LNCaP clone FGC (cell line): ENCODE measurements at places on chromosomes 5 and 9.

DNA sequence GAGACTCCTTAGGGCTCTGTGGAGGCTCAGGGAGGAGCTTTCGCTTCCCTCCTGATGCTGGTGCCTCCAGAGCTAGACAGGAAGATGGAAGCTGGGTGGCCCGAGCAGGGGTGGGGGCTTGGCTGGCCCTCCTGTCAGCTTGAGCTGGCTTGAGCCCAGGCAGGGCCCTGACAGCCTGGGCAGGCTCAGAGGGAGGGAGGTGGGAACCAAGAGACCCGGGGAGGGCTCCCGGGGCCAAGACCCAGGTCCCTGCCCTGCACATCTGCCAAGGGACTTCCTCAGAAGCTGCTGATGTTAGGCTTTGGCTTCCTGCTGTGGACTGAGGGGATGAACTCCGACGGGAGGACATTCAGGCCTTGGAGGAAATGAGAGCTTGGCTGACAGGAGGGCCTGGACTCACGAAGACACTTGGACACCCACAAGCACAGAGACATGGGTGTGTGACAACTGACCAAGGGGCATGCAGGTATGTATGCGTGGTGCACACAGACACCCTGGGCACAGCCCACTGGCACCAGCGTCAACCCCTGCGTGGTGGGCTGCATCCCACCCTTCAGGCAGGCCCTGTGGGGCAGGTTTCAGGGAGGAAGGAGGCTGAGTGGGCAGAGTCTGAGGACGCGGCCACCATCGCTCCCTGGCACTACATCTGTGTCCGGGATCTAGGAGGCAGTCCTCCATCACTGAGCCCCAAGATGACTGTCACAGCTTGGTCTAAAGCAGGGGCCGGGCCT, 1.7 kb upstream of the LTC4S start:
- no peak for DNase-seq

- no peak for DNase-seq
Measured at GRCh38 chr5:179129607-179130071, 69.5 kb downstream of the ZNF354C start.

- no peak for DNase-seq
Measured at GRCh38 chr9:3756071-3756470, 230.3 kb upstream of the RFX3 start.

GRCh38 chr5:72662936-72663335, 153.5 kb upstream of the TNPO1 start:
- DNase-seq = no peak

GRCh38 chr5:72244862-72245371, 75.1 kb downstream of the MRPS27 start:
- DNase-seq = peak; percentile 65

GRCh38 chr9:6495466-6495865, 82.5 kb downstream of the UHRF2 start:
- no peak for DNase-seq

- no peak for DNase-seq
Measured at GRCh38 chr5:129170050-129170449, 75.5 kb downstream of the ISOC1 start.
